ENCODE measurements at places on chromosomes 2 and 18.

GRCh38 chr2:215384710-215385109 is 51.2 kb downstream of the FN1 start:
- no peak for DNase-seq

- DNase-seq, result no peak
These were observed 2.4 kb downstream of the FHL2 start for GRCh38 chr2:105396254-105397024.

DNA sequence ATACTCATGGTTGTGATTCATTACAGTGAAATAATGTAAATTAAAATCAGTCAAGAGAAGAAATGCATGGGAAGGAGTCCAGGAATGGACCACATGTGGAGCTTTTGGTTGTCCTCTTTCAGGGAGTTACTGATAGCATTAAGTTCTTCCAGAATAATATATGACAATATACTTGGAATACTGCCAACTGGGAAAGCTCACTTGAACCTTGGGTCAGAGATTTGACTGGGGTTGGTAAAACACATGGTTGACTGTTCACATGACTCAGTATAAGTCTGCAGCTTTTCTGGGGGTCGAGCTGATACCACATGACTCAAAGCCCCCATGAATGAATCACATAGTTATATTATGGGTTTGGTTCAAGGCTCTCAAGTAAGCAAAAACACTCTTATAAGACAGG is 1109.0 kb upstream of the CHAC2 start:
- DNase-seq, result no peak

GRCh38 chr2:36717603-36718266 is 21.2 kb downstream of the VIT start:
- no peak for DNase-seq

GRCh38 chr2:239949075-239949474 is 76.1 kb downstream of the NDUFA10 start:
- DNase-seq, result no peak

DNA sequence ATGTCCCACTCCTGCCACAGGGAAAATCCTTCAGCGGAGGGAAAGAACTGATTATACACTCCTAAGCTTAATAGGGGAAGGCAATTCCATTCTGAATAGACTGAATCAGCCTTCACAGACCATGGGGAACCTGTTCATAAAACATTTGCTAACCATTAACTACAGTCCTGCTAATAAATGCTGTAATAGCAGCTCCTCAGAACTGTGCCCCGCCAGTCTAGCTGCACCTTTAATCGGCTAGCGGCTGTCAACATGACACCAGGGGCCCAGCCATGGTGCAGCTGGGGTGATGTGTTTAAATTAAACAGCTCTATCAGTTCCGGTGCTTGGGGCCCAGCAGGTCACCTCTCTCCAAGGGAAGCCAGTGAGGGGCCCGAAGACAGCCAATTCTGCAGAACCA is 77.8 kb downstream of the GALNT14 start:
- DNase-seq, result no peak

GRCh38 chr18:11004294-11004693 is 145.1 kb downstream of the PIEZO2 start:
- no peak for DNase-seq

- DNase-seq, result no peak
These were observed 76.3 kb downstream of the COLEC12 start for GRCh38 chr18:424071-424661.

DNA sequence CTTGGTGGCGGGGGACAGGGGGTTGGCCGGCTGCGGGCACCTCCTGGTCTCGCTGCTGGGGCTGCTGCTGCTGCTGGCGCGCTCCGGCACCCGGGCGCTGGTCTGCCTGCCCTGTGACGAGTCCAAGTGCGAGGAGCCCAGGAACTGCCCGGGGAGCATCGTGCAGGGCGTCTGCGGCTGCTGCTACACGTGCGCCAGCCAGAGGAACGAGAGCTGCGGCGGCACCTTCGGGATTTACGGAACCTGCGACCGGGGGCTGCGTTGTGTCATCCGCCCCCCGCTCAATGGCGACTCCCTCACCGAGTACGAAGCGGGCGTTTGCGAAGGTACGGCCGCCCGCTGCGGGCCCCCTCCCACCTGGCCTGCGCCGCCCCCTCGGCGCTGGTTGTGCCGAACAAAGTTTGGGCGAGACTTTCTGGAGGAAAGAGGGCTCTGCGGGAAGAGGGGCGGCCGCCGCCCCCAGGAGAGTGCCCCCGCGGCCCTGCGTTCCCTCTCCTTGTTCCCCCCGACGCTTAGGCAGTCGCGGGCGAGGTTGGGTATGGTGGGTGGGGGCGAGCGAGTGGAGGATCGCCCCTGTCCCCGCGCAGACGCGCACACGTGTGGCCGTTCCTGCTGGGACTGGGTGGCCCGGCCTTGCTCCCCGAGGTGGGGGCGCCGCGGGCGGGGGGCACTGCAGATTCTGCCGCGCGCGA is 866 bp downstream of the CRIM1 start:
- no peak for DNase-seq

DNA sequence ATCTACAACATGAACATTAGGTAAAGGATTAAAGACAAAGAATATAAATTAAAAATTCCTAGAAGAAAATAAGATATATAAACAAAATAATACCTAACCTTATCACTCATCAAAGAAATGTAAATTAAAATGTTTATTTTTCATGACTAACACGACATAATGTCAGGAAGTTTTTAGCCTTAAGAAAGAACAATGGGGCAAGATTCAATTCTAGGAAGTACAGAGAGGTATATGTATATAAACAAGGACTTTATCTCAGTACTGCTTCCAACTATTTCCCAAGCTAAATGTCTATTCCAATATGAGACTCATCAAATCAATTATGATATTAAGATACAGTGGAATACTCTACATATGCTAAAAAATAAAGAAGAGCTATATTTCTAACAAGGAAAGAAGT is 44.1 kb downstream of the TTC21B start:
- DNase-seq, result no peak

GRCh38 chr18:48818329-48819254 is 132.2 kb downstream of the SMAD7 start:
- DNase-seq, result no peak

GRCh38 chr2:70921839-70922234 is 13.9 kb upstream of the ATP6V1B1 start:
- no peak for DNase-seq

- no peak for DNase-seq
These were observed 17.2 kb downstream of the THOC1 start for GRCh38 chr18:250685-251084.

- no peak for DNase-seq
These were observed 17.7 kb downstream of the BCL11A start for GRCh38 chr2:60535685-60536312.

- DNase-seq, result no peak
These were observed 20.8 kb downstream of the EIF2AK3 start for GRCh38 chr2:88606371-88607030.

- no peak for DNase-seq
These were observed 33.4 kb upstream of the KLHL29 start for GRCh38 chr2:23351388-23352141.

- DNase-seq, result no peak
These were observed 41.5 kb upstream of the TANK start for GRCh38 chr2:161118722-161119121.

DNA sequence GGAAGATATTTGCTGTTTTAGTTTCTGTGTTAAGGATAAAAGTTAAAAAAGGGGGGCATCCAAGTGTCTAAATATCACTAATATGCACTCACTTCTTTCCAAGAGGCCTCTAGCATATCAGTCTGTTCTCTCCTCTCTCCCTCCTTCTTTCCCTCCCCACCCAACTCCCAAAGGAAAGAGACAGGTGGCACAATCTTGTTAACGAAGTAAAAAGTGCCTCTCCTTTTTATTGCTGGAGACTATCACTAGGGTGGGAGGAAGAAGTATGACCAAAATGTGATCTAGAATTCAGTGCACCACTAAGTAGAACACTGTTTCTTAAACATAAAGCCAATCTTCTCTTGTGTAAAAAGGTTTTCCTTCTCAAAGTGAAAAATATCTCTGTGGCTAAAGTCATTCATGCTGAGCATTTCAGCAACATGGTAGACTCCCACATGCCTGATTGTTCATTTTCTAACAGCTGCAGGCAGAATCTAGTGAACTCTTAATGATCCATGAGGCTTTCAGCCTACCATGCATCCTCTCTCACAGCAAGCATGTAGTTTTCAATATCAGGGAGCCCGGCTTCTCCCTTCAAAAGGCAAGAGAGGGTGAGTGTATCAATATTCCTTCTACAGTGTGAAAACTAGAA is 39.5 kb downstream of the RNU4ATAC start:
- no peak for DNase-seq

GRCh38 chr2:223947711-223948205 is 2.6 kb upstream of the WDFY1 start:
- no peak for DNase-seq

DNA sequence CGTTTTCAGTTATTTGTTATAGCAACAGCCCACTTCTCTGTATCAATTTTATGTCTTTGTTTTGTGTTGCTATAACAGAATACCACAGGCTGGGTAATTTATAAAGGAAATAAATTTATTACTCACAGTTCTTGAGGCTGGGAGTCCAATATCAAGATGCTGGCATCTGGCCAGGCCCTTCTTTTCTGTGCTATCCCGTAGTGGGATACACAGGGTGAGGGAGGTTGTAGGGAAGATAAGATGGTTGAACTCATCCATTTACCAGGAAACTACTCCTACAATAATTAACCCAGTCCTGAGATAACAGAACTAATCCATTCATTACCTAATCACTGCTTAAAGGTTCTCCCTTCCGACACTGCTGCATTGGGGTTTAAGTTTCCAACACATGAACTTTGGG is 220.7 kb downstream of the TPGS2 start:
- no peak for DNase-seq

GRCh38 chr2:29216609-29216909 is 101.3 kb downstream of the CLIP4 start:
- no peak for DNase-seq

GRCh38 chr18:7840411-7840810 is 273.3 kb downstream of the PTPRM start:
- no peak for DNase-seq

DNA sequence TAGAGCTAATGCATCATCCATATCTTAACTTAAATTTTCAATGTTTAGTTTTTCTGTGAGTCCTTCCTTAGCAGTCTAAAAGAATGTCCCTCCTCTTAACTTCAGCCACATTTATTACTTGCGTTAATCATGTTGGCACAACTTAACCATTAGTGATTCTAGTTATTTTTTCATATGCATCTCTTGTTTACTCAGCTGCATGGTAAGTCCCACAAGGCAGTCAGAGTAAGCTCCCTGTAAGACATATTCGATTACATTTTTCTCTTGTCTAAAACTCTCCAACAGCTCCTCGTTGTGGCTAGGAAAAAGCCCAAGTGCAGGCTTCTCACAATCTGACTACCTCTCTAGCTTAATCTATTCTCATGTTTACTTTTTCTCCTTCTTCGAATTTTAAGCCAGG is 2045.3 kb upstream of the PIK3C3 start:
- no peak for DNase-seq

DNA sequence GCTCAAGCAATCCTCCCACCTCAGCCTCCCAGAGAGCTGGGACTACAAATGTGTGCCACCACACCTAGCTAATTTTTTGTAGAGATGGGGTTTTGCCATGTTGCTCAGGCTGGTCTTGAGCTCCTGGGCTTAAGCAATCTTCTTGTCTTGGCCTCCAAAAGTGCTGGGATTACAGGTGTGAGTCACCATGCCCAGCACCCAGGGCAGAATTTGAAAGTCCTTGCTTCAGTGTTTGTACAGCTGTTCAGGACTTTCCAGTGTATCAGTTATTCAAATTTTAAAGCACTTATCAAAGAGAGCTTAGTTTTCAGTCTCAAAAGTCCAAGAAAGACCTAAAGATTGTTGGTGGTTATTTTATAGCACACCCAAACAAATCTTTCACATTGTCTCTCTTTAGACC is 43.6 kb upstream of the VPS54 start:
- DNase-seq, result no peak

DNA sequence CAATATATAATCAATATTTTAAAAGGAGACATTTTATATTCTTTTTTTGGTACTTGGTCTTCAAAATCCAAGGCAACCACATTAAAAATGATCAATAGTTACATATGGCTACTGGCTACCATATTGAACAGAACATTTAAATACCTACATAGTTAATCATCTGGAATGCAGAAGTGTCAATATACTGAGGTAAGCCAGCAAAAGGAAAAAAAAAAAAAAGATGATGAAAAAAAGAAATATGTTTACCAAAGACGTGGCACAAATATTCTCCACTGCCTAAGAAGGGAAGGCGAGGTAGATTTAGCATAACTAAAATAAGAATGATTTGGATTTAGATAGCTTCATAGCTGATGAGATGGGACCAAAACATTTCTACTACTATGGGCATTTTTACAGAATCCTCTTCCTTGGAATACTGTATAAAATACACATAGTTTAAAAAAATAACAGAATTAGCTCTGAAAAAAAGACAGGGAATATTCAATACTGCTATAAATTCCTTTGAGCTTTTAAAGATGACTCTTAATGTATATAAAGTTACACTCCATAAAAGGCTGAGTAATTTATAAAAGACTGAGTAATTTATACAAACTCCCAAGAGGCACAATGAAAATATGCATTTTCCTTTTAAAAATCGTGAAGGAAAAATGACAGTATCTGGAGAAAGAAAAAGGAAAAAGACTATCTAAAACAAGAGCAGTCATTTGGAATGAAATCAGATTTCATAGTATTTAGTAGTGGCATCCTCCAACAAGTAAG is 63.5 kb downstream of the CDH2 start:
- DNase-seq, result no peak

- DNase-seq, result no peak
These were observed 51.4 kb downstream of the VSNL1 start for GRCh38 chr2:17591846-17592245.

- DNase-seq, result no peak
These were observed 83.9 kb downstream of the UBR3 start for GRCh38 chr2:169911119-169911518.

- DNase-seq, result no peak
These were observed 968.5 kb downstream of the LRP1B start for GRCh38 chr2:141162314-141162713.

- DNase-seq, result no peak
These were observed 29.7 kb upstream of the CASP10 start for GRCh38 chr2:201152999-201153815.

DNA sequence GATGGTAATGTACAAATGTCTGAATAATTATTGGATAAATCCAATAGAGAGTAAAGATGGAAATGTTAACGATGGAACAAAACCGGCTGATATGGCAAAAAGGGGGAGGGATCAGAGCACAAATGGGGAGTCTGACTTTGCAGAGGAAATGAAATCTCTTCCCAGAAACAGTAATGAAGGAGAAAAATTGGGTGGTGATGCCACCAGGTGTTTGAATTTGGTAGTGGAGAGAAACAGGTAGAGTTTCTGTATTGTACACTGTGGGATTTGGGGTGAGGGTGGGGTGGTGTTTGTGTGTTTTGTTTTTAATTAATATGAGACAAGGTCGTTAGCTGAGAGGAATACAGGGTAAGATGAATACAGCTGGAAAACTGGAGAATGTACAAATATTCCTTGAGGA is 20.4 kb upstream of the XDH start:
- no peak for DNase-seq
